ENCODE measurements at places on chromosomes 2 and 18.
A peak's percentile ranks its signal among the peaks of the same experiment; 100 is the strongest.

GRCh38 chr2:104849618-104850141, 4.2 kb upstream of the POU3F3 start:
- peak; percentile 94 for DNase-seq

GRCh38 chr2:60661073-60661738, 94.9 kb upstream of the PAPOLG start:
- DNase-seq, result no peak

- no peak for DNase-seq
Measured at GRCh38 chr2:74619651-74620297, 28.4 kb downstream of the M1AP start.

DNA sequence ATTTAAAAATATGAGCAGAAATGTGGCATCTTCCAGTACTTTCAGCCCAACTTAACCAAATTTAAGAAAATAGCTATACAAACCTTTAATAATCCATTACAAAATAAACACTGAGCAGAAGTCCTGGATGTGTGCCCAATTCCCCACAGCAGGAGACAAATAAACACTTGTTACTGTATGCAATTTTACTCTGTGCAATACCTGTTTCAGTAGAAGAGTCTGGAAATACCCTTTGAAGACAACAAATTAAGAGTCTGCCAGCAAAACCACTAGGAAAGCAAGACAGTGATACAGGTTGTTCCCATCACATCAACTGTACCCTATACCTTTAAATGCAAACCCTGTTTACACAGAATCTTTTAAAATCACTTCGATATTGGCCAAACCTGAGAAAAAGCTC, 41.4 kb upstream of the RNU4ATAC start:
- DNase-seq, result peak; percentile 58

- DNase-seq, result no peak
Measured at GRCh38 chr2:102027036-102027980, 35.5 kb downstream of the IL1R2 start.

GRCh38 chr2:233353769-233354499, at the start of gene DGKD:
Gene DGKD (plus strand): TSS chr2:233354494. CDS start chr2:233354519, 25 bp downstream.
- peak; percentile 63 for DNase-seq

DNA sequence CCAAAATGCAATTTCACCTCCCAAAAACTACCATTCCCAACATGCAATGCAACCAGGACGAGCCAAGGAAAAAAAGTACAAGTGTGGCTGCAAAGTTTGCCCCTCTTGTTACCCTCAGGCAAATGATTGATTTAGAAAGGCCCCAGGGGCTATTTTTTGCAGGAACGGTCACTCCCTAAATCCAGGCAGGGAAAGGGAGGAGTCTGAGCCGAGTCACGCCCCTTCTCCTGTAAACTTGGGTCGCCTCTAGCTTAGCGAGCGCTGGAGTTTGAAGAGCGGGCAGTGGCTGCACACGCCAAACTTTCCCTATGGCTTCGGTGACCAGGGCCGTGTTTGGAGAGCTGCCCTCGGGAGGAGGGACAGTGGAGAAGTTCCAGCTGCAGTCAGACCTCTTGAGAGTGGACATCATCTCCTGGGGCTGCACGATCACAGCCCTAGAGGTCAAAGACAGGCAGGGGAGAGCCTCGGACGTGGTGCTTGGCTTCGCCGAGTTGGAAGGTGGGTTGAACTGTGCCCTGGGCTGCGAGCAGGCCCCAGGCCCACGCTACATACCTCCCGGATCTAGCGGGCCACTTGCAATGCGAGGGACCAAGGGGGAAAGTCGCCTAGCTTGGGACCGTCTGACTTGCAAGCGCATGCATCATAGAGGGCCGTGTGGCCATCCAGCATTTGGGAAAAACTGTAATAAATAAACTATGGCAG, at the start of gene GALM:
GALM (plus strand) TSS at position 261 of the 702 bp plus-strand sequence; CDS start at position 309, 48 bp downstream.
- peak; percentile 81 for DNase-seq

DNA sequence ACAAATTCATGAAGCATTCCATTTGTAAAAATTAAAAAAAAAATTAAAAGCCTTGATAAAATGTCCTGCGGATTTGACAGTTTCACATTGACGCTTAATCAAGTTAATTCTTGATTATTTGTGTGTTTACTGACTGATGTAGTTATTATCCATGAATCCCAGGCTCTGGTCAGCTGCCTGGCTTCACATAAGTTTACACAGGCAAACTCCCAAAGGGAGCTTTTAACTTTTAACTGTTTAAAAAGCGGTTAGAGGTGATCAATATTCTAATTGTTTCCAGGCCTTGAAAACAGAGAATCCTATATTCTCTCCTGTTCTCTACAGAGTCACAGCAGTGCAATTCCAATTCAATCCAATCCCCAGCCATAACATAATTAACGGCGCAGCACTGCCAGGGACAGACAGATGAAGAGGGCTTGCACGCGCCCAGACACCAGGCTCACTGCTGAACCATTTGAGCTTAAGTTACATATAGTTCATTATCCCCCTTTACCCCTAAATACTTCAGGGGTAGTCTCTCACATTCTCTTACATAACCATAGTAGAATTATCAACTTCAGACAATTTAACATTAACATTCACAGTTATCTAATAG, 47.5 kb downstream of the ATP8B1 start:
- no peak for DNase-seq

DNA sequence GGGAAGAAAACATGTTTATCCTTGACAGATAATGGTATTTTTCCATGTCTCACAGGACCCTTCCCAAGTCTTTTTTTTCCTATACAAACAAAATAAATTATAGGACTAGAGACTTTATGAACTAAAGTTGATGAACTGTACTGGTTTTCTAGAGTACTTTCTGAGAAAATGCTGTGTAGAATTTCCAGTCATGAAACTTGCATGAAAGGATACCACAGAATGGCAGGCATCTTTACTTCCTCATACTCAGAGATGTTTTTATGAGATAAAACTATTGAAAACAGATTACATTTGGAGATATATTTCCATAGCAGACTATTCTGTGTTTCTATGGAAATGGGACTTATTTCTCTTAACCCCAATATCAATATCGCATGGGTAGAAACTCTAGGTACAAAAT, 403.5 kb downstream of the PARD3B start:
- DNase-seq, result no peak

DNA sequence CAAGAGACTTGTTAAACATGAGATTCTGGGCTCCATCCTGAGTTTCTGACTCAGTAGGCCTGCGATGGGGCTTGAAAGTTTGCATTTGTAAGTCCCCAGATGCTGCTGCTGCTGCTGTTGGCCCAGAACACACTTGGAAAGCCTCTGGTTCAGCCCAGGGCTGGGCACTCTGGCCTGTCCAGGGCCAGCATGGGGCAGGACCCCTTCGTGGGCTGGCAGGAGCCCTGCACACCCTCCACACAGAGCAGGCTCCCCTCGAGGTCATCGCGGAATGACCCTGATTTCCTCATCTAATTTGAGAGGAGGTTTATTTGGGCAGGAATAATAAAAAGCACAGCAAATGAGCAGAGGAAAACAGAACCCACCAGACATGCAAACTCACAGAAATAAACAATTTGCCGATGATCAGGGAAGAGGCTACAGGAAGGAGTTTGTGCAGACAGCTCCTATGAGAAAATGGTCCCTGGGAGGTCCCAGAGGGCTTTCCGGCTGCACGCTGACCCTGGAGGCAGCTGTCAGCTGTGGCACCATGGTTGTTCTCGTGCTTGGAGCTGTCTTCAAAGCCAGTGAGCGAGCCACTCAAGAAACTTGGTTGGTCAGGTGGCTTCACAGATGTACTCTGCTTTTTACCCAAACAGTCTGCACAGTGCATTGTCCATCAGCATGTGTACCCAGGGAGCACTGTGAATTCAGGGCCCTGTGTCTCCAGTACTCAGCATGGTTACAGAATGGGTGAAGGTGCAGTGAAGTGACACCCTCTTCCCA, 119.3 kb downstream of the GLI2 start:
- no peak for DNase-seq

DNA sequence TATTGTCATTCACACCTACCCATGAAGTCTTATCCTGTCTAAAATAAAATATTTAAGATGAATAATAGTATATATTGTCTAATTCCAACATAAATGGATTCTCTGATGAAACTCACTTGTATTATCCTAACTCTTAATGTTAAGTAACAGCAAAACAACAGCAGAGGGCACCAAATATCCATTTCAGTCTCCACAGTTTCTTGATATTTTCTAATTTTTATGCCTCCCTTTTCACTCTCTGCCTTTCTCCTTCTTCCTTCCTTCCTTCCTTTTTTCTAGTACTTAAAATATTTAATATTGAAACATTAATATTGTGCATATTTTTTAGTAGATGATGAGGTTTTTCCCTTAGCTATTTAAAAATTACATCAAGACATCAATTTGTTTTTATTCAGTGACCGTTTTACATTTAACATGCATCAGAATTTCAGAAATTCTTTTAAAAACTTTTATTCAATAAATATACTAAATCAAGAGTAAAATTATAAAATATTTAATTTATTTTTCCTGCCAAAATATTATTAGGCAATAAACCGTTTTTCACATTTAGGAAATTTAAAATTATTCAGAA, 97.6 kb downstream of the WDR7 start:
- DNase-seq, result peak; percentile 86

- DNase-seq, result peak; percentile 50
Measured at GRCh38 chr2:9897331-9897737, 54.1 kb downstream of the TAF1B start.

DNA sequence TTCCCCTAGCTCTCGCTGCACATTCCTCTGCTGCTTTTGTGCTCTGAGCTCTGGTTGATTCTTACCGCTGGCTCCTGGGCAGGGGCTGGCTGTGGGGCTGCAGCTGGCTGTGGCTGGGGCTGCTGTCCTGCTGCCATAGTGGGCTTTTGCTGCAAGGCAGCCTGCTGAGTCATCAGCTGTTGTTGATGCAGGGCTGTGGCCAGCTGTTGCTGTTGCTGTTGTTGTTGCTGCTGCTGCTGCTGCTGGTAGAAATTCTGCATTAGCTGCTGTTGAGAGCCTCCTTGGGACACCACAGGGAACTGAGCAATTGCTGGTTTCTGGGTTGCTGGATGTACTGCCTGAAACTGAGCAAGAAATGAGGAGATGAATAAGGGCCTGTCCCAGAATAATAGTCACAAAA, 77.2 kb upstream of the NFU1 start:
- peak; percentile 55 for DNase-seq

- no peak for DNase-seq
Measured at GRCh38 chr18:58882686-58883085, 18.0 kb downstream of the ZNF532 start.

GRCh38 chr2:150127995-150128394, 359.5 kb downstream of the RND3 start:
- DNase-seq, result no peak

DNA sequence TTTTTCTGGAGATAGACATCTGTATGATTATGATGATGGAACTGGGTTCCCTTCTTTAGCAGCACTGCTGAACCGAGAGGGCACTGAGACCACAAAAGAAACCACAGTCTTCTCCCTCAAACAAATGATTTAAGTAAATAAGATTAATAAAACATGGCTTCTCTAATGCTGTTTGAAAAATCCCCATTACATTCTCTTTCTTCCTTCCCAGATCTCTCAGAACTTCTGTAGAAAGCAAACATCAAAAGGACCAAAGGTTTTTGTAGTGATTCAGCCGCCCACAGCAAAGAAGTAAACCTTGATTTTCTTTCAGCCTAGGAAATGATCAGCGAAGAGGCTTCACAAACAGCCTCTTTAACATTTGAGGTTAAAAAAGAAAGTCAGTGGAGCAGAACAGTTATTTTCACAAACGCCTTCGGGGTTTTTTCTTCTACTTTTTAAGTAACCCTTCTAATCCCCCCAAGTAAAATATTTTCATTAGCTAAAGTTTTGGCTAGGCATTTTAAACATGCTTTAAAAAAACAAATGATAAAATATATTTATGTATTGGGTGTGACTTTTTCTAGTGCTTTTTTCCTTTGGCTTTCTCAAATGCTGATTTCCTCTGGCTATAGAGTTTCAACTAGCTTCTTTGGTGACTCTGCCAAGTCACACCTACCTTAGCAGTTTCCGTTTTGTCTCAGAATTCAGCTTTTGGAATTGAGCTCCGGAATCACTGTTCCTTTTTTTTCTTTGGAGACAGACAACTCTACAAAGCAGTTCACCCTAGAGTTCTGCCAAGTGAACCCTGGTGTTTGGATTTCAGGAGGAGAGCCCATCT, 89.6 kb downstream of the UPP2 start:
- peak; percentile 40 for DNase-seq

- DNase-seq, result no peak
Measured at GRCh38 chr2:25617948-25618646, 55.3 kb downstream of the DTNB start.

DNA sequence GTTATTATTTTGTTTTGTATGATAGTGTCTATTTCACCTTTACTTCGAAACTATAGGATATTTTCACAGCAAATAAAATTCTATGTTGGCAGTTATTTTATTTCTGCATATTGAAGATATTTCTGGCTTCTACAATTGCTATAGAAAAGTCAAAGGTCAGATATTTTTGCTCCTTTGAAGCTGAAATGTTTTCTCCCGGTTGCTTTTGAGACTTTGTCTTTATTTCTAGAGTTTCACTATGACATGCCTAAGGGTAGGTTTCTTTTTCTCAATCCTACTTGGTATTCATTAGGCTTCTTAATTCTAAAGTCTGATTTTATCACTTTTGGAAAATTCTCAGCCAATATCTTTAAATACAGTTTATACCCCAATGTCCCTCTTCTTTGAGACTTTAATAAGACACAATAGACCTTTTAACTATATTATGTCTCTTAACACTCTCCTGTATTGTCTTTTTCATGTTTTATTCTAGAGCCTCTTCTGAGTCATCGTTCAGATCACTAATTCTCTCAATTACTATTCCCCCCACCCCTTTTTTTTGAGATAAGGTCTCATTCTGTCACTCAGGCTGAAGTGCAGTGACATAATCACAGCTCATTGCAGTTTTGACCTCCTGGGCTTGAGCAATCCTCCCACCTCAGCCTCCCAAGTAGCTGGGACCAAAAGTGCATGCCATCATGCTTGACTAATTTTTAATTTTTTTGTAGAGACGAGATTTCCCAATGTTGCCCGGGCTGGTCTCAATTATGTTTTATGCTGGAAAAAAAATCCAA, 50.5 kb downstream of the USP37 start:
- no peak for DNase-seq

DNA sequence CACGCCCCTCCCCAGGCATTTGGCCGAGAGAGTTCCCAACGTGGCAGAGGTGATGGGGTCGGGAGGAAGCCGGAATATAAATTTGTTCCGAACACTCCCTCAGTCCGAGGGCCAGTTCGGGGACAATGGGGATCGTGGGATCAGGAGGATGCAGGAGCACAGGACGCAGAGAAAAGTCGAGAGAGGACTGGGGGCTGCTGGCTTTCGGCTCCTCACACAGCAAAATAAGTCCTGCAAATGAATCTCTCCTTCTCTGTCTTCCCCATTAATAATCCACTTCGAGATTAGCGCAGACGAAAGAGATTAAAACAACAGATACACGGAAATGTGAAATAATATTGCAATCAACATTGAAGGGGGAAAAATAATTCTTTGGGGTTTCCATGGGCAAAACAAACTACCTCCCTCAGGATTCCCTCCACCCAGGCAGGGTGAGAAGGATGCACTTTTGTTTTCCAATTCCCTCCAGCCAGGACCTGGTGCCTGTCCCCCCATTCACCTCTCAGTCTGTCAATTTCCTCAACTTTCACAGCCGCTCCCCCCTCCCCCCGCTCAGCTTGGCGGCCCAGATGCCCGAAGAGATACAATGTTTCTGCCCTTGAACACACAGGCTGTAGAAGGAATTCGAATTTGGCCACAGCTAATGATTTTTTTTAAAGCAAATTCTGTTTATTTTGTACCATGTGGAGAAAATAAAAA, 3.1 kb upstream of the ZEB2 start:
- DNase-seq, result peak; percentile 65

GRCh38 chr2:28437149-28437835, 44.6 kb downstream of the FOSL2 start:
- DNase-seq, result no peak

- DNase-seq, result peak; percentile 64
Measured at GRCh38 chr2:22355816-22356433, 1029.1 kb upstream of the KLHL29 start.

- DNase-seq, result no peak
Measured at GRCh38 chr18:12652861-12653401, 5.0 kb downstream of the SPIRE1 start.
